ENCODE measurements at places on chromosomes 16 and 17.
A peak's percentile ranks its signal among the peaks of the same experiment; 100 is the strongest.

DNA sequence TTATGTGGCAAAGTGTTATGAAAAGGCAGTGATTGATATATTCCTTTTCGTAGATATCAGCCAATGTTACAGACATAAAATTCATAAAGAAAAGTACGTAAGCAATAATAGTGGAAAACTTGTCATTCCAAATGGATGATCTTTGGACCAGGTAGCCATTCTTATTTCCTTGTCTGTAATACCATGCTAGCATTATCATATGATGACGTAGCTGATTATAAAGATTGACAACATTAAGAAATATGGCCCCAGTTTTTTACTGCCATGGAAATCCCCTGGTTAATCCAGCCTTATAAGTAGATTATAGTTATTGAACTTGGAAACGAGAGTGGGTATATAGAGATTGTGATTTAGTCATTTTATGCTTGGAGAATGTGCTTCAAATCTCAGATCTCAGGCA, 8.8 kb downstream of the TANC2 start:
- no peak for DNase-seq

DNA sequence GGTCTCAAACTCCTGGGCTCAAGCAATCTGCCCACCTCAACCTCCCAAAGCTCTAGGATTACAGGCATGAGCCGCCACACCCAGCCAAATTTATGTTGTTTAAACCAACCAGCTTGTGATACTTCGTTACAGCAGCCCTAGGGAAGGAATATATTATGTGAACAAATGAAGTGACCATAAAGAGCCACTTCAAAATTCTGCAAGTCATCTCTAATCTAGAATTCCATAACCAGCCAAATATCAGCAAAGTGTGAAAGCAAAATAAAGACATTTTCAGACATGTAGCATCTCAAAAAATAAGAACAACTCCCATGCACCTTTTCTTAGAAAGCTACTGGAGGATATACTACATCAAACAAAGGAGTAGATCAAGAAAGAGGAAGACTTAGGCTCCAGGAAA, 36.0 kb downstream of the AIPL1 start:
- no peak for DNase-seq

- DNase-seq, result no peak
Measured at GRCh38 chr16:57562066-57562465, 19.6 kb downstream of the ADGRG5 start.

GRCh38 chr16:10831894-10832886, 13.6 kb upstream of the TVP23A start:
- DNase-seq, result no peak

GRCh38 chr16:6157806-6158205, 1060.2 kb upstream of the EEF2KMT start:
- DNase-seq, result no peak

GRCh38 chr17:34680151-34680550, 100.8 kb downstream of the TMEM132E start:
- DNase-seq, result no peak

DNA sequence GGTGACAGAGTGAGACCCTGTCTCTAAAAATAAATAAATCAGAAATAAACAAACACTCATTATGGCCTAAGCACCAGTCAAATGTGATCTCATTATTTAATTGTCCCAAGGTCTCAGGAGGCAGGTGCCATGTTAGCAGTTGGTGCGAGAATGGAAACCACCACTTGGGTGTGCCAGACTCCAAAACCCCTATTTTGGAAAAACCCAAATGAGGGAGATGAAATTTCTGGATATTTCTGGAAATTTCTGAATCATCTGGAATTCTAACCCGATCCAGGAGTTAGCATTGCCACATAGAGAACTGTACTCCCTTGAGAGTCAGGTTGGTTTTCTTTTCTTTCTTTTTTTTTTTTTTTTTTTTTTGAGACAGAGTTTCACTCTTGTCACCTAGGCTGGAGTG, 264.0 kb downstream of the XYLT1 start:
- no peak for DNase-seq

- DNase-seq, result peak; percentile 98
Measured at GRCh38 chr16:14669776-14670175, 24.3 kb downstream of the PLA2G10 start.

- no peak for DNase-seq
Measured at GRCh38 chr16:2096853-2097595, 38.7 kb downstream of the PKD1 start.

- DNase-seq, result no peak
Measured at GRCh38 chr16:48115299-48115698, 40.5 kb downstream of the ABCC12 start.

GRCh38 chr16:27080895-27081294, 14.2 kb downstream of the C16orf82 start:
- DNase-seq, result peak; percentile 10

DNA sequence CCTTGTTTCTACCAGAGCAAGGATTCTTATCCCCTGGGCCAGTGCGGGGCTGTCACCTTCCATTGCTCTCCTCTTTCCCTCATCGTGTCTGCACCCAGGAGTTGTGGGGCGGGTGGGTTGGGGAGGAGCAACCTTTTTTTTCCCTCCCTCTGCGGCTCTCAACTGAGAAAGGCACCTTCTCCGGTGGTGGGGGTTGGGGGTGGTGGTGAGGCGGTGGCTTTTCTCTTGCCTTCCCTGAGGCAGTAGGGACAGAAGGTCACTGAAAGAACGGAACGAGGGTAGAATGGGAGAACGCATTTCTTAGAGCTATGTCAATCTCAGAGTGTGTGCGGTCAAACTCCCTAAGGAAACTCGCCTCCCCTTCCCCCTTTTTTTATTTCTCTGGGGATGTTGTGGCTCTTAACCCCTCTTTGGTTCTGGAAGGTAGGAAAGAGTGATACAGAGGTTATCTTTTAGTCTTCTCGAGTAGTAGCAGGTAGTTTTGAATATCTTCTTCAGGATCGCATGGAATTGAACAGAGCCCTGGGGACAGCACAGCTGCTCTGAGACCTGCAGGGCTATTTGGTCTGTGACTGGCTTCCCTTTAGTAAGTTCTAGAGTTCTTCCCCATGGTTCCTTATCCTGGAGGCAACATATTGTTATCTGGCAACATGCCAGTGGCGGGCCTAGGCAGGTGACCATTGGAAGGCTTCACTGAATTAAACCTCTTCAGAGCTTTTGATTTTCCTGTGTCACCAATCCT, 994 bp downstream of the CLTC start:
- DNase-seq, result peak; percentile 88

DNA sequence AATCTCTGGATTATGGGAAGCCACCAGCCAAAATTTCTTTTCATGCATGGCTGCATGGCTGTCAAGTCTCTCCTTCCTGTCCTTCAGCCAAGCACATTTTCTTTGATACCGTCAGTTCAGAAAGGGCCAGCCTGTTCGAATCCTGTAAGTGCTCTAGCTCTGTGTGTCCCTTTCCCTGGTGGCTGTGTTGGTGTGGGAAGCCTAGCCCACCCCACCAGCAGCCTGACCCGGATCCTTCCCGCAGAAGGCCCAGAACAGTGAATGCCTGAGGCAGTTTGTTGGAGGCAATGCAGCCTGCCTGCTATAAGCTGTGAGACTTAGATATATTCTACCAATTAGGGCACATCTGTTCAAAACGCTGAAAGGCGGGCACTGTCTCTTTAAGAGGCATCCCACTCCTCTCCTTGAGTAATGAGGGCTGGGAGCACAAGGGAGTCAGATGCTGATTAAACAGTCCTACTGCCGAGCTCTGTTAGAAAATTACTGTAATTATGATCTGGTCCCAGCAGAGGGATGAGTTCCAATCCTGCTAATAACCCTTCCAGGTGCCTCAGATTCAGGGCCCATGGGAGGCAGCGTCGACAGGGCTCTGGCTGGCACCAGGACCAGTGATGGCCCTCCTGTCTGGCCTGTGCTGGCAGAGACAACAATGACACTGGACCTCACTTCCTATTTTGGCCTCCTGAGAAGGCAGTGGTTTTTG, 18.4 kb downstream of the SNX11 start:
- peak; percentile 84 for DNase-seq

- DNase-seq, result no peak
Measured at GRCh38 chr16:2230376-2230775, 5.9 kb upstream of the DNASE1L2 start.

GRCh38 chr16:66905633-66906539, 12.8 kb downstream of the CDH16 start:
- DNase-seq, result peak; percentile 72

GRCh38 chr17:13734880-13735279, 133.2 kb upstream of the HS3ST3A1 start:
- no peak for DNase-seq

- DNase-seq, result no peak
Measured at GRCh38 chr17:64152428-64153125, 22.6 kb upstream of the ERN1 start.

GRCh38 chr17:42142371-42142896, 12.4 kb downstream of the RAB5C start:
- DNase-seq, result no peak

DNA sequence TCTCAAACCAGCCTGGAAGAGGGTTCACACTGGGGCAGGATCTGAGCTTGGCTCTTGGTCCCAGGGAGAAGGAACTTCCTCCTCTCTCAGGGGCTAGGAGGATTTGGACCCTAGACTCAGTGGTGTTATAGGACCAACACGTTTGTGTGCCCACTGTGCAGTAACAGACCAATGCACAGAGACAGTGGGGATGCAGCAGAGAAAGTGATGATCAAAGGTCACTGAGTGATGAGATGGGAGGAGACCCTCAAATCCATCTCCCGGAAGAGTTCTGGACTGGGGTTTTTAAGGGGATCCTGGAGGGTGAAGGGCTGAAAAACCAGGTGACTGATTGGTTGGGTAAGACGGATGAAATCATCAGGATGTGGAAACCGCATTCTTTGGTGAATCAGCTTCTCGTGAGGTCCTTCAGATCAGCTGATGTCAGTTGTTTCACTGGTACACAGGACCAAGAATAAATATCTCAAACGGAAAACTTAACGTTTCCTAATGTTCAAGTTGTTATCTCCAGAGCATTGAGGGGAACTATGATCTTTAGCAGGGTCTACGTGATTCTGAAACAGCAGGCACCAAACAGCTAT, 3.3 kb upstream of the VAC14 start:
- no peak for DNase-seq

DNA sequence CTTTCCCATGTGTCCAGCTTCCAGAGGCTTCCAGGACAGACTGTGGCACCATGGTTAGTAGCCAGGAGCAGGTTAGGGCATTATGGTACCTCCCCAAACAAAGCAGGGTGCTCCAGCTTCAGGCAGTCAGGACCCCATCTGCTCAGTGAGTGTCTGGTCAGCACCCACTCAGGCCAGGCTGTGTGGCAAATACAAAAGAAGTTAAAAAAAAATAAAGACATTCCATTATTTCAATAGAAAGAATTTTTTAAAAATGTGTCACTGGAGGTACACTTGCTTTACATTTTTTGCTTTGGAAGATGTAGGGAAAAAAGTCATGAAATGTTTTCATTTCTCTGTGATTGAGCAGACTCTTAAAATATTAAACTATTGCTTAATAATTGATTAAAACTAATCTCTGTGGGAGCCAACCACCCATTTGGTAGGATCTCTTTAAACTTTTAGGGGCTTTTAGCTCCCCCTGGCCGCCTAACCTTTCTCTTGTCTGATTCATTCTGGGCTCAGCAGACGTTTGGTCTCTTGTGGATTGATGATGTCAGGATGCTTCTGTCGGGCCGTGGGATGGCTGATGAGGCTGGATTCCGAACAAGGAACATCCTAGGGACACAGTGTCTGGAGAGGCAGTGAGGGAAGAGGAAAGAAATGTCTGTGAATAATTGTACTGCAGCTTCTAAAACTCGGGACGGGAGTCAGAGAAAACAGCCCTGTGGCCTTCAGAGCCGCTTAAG, 28.4 kb upstream of the NPTX1 start:
- no peak for DNase-seq

DNA sequence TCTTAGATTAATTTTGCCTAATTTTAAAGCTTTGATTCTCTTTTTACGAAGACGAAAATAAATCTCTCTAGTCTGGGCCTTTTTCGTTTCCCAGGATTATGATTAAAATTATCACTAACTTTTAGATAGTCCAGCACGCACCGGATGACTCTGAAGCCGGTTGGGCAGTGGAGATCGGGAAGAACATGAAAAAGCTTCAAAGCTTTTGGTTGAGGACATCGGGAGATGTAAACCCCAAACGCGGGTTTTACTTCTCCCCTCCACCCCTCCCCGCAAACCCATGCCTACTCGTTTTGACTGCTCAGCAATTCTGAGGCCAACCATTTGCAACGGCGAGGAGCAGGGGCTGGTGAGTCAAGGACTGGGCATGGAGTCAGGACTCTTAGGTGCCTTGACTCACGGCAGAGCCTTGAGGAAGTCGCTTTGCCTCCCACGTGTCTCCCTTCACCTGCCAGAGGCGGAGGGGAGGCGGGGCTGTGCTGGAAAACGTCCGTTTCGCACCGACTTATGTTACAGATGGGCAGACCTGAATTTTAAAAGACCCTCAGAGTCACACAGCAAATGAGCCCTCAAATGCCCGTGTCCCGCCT, 989 bp upstream of the DUSP14 start:
- DNase-seq, result peak; percentile 89

DNA sequence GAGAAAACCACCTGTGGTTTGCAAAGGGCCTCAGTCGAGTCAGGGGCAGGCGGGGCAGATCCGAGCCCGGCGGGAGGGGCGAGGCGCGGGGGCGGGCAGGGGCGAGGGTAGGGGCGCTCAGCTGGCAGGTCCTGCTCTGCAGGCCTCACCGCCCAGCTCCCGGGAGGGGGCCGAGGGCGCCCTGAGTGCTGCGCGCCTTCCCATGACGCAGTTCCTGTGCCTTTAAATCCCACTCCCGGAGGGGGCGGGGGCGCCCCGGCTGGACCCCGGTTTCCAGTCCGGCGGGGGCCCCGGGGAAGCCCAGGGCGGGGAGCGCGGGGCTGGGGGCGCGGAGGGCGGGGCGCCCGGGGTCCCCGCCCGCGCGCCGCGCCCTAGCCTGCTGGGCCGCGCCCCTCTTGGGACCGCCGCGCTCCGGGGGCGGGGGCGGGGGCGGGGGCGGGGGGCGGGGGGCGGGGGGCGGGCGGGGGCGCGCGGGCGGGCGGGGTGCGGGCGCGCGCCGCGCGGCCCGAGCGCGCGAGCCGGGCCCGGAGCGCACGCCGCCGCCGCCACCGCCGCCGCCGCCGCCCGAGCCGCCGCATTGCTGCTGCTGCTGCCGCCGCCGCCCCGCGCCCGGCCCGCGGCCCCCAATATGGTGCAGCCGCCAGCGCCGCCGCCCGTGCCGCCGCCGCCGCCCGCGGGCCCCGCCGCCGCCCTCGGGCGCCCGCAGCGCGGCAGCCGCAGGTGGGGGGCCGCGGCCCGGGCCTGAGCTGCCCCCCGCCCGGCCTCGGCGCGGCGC, at the start of gene JPH3:
Gene JPH3 (plus strand): TSS at position 508 of the 775 bp plus-strand sequence. CDS start 639 bp downstream, outside the sequence.
- DNase-seq, result peak; percentile 49

- peak; percentile 95 for DNase-seq
Measured at GRCh38 chr17:42067371-42068091, 17.1 kb upstream of the C17orf113 start.

All from NCI-H69 (cell line).